ENCODE measurements at places on chromosomes 3 and 15. TPM values are rescaled to one million over a fixed set of nuclear protein-coding genes. Genes with fewer than 3 reads are reported as not detected.
A peak's percentile ranks its signal among the peaks of the same experiment; 100 is the strongest.

DNA sequence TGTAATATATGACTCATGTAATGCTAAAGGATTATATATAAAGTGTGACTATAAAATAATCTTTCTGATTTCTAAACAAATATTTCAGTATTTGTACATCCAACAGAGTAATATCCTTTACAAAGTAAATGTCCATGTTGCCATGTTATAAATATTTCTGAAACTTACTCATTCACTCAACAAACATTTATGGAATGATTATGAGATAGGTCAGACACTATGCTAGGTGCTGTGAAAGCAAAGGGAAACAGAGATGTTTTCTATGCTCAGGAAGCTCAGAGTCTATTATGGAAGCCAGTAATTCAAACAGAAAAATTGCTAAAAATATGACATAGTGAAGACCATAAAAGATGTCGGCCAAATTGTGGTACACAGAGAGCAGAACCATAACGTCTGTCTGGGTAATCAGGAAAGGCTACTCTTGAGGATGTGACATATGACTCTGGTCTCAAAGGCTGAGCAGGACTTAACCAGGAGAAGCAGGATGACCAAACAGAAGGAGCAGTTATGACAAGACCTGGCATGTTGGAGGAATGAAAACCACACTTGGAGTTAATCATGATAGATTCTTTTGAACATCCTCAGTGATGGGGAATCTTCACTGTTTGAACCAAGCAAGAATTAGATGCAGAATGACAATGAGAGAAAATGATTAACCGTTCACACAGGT, 39.0 kb upstream of the MYO5C start:
- H3K4me3 ChIP-seq, result no peak overlapping the region
- no peak overlapping the region for H3K27ac ChIP-seq
- peaks cover 3% of the 10 kb centered on the region for H3K36me3 ChIP-seq
- DNase-seq, result no peak

DNA sequence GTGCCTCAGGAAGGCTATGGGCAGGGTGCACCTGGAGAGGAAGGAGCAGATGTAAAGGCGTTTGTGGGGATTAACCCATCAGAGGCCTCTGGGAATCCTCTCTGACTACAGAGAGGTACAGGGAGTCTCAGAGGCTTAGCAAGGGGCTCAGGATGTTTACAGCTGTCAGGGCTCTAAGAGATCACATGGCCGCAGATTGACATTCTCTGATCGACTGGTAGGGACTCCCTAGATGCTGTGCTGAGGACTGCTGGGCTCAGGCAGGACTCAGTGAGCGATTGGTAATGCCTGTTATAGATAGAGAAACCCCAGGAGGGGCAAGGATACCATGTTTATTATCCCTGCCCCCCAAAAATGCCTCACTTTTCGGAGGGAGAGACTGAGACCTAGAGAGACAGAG, 103.5 kb downstream of the CORO2B start:
- peaks cover 46% of the 10 kb centered on the region for H3K27me3 ChIP-seq
- no peak for DNase-seq
- no peaks in the 10 kb centered on the region for H3K36me3 ChIP-seq
- no peak overlapping the region for H3K27ac ChIP-seq
- H3K4me1 ChIP-seq, result peaks cover 6% of the 10 kb centered on the region
- no peak overlapping the region for H3K4me3 ChIP-seq

DNA sequence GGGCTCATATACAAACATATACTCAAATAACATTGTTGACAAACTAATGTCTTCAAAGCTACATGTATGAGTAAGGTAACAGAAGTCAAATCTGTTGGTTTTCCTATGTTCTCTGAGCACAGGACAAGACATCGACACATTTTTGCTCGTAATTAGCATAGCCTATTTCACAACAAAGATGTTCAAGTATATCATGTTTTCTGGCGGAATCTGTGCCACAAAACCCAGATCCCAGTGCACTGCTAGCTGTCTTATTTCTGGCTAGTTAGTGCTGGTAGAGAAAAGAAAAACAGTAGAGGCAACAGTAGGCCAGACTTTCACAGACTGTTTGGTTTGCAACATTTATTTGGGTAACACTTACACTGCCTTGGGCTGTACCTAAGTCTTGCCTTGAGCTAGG, 51.2 kb downstream of the RUBCN start:
- H3K27me3 ChIP-seq, result no peaks in the 10 kb centered on the region

DNA sequence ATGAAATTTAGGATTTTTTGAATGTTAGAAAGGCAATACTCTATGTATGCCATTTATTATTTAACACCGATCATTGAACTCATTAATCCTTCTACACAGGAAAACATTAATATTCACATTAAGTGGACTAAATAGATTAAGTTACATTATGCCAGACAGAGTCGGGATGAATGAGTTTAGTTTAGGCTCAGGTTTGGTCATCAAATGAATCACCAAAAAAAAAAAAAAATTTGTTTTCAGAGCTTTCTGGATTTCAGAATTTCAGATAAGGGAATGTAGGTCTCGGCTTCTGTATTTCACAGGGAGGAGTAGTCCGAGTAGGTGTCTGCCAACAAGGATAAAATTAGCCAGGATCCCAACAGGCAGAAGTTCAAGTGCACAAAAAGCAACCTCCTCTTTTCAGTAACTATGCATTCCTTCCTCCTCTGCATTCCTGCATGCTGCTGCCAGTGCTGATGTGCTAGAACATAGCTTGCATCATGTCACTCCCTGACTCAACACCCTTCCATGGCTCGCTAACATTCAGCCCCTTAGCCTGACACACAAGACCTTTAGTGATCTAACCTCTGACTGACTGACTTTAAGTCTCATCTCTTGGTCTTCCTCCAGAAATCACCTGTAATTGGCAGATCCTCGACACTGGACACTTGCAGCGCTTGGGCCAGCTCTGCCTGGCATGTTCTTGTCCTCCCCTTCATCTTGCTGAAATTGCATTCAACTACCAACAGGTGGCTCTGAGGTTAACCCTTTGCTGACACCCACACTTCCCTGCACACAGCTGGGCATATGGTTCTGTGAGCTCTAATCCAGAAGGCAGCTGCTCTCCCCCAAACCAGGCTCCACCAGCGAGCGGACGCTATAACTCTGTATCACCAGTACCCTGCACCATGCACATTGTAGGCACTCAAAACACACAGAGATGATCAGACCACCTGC, 145.4 kb upstream of the PROK2 start:
- no peak overlapping the region for H3K4me3 ChIP-seq
- peaks cover 7% of the 10 kb centered on the region for H3K4me1 ChIP-seq
- H3K36me3 ChIP-seq, result no peaks in the 10 kb centered on the region
- H3K27me3 ChIP-seq, result peaks cover 39% of the 10 kb centered on the region

DNA sequence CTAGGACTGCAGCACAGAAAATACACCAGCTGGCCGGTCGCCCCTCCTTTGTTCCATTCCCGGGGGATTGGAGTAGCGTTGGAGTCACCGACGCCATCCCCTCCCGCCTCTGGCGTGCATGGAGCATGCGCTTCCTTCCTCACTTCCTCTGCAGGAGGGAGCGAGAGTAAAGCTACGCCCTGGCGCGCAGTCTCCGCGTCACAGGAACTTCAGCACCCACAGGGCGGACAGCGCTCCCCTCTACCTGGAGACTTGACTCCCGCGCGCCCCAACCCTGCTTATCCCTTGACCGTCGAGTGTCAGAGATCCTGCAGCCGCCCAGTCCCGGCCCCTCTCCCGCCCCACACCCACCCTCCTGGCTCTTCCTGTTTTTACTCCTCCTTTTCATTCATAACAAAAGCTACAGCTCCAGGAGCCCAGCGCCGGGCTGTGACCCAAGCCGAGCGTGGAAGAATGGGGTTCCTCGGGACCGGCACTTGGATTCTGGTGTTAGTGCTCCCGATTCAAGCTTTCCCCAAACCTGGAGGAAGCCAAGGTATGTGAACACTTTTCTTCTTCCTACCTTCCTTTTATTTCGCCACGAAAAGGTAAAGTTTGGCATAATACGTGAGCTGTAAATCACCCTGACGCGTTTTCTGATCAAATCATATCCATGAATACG, at the start of gene SCG3:
TSS of gene SCG3 (plus strand) at position 201 of the 661 bp plus-strand sequence. CDS start at position 454, 253 bp downstream.
- peaks cover 45% of the 10 kb centered on the region for H3K27me3 ChIP-seq
- no peak within 1 kb of the TSS for H3K27ac ChIP-seq
- H3K4me3 ChIP-seq, result no peak within 1 kb of the TSS
- peaks cover 2% of the 10 kb centered on the region for H3K4me1 ChIP-seq
- peak; percentile 43 for DNase-seq

- peaks cover 10% of the 10 kb centered on the region for H3K36me3 ChIP-seq
- DNase-seq, result no peak
- H3K27me3 ChIP-seq, result no peaks in the 10 kb centered on the region
- peaks cover 32% of the 10 kb centered on the region for H3K4me1 ChIP-seq
These were observed 22.2 kb upstream of the CLEC3B start for GRCh38 chr3:45003859-45004258.

GRCh38 chr15:67089217-67090193, 24.1 kb downstream of the SMAD3 start:
- H3K4me3 ChIP-seq, result peak overlapping the region; percentile 43
- H3K36me3 ChIP-seq, result peaks cover 4% of the 10 kb centered on the region
- H3K4me1 ChIP-seq, result peaks cover 68% of the 10 kb centered on the region
- peak overlapping the region; percentile 99 for H3K27ac ChIP-seq

DNA sequence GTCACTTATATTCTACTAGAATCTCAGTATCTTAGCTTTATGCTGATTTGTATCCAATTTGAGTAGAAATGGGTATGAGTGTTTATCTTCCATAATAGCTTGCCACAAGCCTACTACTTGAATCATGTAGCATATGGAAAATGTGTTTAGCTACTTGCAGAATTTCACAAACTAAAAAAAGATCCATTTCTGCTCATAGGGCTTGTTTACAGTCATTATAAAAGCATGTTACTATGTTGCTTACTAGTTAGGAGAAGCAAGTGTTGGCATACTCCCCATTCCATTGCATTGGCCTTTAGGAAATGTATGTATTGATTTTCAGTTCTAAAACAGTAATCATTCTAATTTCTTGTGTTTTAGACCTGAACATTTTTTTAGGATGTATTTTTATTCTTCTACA, 939.2 kb downstream of the NAALADL2 start:
- H3K36me3 ChIP-seq, result no peaks in the 10 kb centered on the region
- no peaks in the 10 kb centered on the region for H3K4me1 ChIP-seq
- no peak for DNase-seq
- H3K27me3 ChIP-seq, result no peaks in the 10 kb centered on the region
- H3K27ac ChIP-seq, result no peak overlapping the region
- H3K4me3 ChIP-seq, result no peak overlapping the region

GRCh38 chr15:27707257-27707656, 391.9 kb downstream of the OCA2 start:
- no peaks in the 10 kb centered on the region for H3K36me3 ChIP-seq
- no peaks in the 10 kb centered on the region for H3K4me1 ChIP-seq
- DNase-seq, result no peak
- no peaks in the 10 kb centered on the region for H3K27me3 ChIP-seq
- no peak overlapping the region for H3K4me3 ChIP-seq

- no peak for DNase-seq
- H3K36me3 ChIP-seq, result no peaks in the 10 kb centered on the region
- no peak overlapping the region for H3K27ac ChIP-seq
- H3K4me3 ChIP-seq, result no peak overlapping the region
- no peaks in the 10 kb centered on the region for H3K27me3 ChIP-seq
These were observed 3.3 kb downstream of the CNTN3 start for GRCh38 chr3:74611206-74611605.

DNA sequence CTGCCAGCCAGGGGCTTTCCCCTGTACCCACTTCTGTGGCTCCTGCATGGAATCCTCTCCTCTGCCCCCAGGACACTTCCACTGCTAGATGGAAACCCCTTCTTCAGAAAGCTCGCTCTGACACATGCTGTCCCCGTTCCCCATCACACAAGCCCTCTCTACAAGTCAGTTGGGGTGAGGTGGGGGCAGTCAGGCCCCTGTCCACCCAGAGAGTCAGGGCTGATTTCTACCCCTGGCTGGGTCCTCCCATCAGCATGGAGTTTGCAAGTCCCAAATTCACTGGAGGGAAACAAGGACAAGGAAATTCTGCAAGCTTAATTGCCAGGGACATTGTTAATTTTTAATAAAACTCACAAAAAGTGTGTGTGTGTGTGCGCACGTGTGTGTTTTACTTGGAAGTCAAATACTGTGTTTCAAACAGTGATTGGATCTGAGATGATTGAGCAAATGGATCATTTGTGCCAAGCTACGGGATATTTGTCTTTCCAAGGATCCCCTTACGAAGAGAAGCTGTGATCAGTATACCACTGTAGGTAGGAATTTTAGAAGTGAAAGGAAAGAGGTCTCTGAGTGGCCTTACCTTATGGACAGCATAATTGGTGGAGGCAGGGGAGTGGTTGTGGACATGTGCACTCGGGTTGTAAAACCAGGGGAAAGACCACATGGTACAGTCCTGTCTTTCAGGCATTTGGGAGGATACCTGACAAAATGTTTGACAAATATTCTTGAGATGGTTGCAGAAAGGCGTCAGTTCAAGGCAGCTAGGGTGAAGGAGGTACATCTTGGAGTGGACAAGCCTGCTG, 1.5 kb upstream of the AMOTL2 start:
- H3K27ac ChIP-seq, result peak overlapping the region; percentile 80
- peaks cover 5% of the 10 kb centered on the region for H3K36me3 ChIP-seq
- DNase-seq, result no peak
- H3K4me1 ChIP-seq, result peaks cover 10% of the 10 kb centered on the region
- H3K27me3 ChIP-seq, result peaks cover 42% of the 10 kb centered on the region

DNA sequence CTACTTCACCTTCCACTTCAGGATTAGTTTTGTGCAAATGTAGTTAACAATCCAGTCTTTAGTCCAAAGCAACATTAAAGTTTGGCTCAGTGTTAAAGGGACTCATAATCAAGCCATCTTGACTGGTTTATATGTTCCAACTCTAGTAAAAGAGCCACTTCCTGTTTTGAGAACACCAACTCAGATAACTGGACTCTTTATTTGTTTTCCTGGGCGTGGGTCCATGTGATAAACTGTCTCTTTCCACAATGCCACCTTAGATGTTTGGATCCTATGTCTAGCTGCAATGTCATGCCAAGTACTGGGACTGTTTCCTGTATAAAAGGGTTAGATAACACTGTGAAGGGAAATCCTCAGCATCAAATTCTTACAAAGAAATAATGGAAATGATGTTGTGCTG, 545.0 kb downstream of the PYDC2 start:
- H3K36me3 ChIP-seq, result no peaks in the 10 kb centered on the region
- no peak overlapping the region for H3K27ac ChIP-seq
- no peaks in the 10 kb centered on the region for H3K4me1 ChIP-seq
- DNase-seq, result no peak

- peaks cover 2% of the 10 kb centered on the region for H3K4me1 ChIP-seq
- no peak for DNase-seq
- H3K27ac ChIP-seq, result no peak overlapping the region
- H3K4me3 ChIP-seq, result no peak overlapping the region
- H3K36me3 ChIP-seq, result no peaks in the 10 kb centered on the region
These were observed 226.9 kb downstream of the IL5RA start for GRCh38 chr3:2883283-2883682.

GRCh38 chr3:67401921-67402320, 252.5 kb downstream of the SUCLG2 start:
- H3K4me1 ChIP-seq, result peaks cover 8% of the 10 kb centered on the region
- H3K4me3 ChIP-seq, result no peak overlapping the region
- no peak for DNase-seq
- H3K27me3 ChIP-seq, result no peaks in the 10 kb centered on the region
- peaks cover 9% of the 10 kb centered on the region for H3K36me3 ChIP-seq

GRCh38 chr3:111311709-111312235, 230.2 kb upstream of the CD96 start:
- peaks cover 29% of the 10 kb centered on the region for H3K4me1 ChIP-seq
- H3K4me3 ChIP-seq, result peak overlapping the region; percentile 79
- peak overlapping the region; percentile 93 for H3K27ac ChIP-seq
- DNase-seq, result no peak
- H3K27me3 ChIP-seq, result no peaks in the 10 kb centered on the region

The EFCAB12 gene
- total RNA-seq, result 2.3 TPM

The CYP11A1 gene
- not detected for total RNA-seq

The KBTBD8 gene
- total RNA-seq, result 12.0 TPM

The CACNA1D gene
- not detected for total RNA-seq

The CPEB1 gene
- 0.32 TPM for total RNA-seq

The ZMYND10 gene
- total RNA-seq, result 1.1 TPM

The LRRC31 gene
- not detected for total RNA-seq

The ANKRD34C gene
- total RNA-seq, result not detected

The ADIPOQ gene
- total RNA-seq, result not detected

Data from T-helper 17 cell (primary cell).